Stimulated activated CD8-positive, alpha-beta memory T cell treated with anti-CD3 and anti-CD28 coated beads, Interleukin-2, amount 100 ng/mL, for 1 hour (primary cell): ENCODE measurements at places on chromosomes 4 and X.
A peak's percentile ranks its signal among the peaks of the same experiment; 100 is the strongest.

GRCh38 chr4:52628543-52628942 lies 30.6 kb downstream of the USP46 start:
- no peak for DNase-seq

DNA sequence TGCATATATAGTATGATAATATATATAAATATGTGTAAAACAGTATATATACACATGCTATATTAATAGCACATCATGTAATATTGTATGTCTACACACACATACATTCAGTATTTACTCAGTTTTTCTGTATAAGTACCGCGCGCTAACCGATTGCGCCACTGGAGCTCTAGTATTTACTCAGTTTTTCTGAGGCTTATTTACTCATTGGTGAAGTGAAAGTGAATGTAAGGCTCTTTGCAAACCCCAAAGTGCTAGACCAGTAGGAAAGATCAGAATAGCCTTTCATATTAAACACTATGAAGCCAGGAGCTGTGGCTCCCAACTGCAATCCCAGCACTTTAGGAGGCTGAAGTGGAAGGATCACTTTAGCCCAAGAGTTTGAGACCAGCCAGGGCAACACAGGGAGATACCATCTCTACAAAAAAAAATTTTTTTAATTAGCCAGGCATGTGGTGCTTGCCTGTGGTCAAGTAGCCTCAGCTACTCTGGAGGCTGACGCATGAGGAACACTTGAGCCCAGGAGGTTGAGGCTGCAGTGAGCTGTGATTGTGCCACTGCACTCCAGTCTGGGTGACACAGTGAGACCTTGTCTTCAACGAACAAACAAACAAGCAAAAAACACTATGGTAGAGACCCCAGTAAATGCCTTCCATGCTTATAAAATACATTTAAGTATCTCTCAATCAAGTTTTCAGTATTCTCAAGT lies 125.8 kb downstream of the KIT start:
- no peak for DNase-seq

DNA sequence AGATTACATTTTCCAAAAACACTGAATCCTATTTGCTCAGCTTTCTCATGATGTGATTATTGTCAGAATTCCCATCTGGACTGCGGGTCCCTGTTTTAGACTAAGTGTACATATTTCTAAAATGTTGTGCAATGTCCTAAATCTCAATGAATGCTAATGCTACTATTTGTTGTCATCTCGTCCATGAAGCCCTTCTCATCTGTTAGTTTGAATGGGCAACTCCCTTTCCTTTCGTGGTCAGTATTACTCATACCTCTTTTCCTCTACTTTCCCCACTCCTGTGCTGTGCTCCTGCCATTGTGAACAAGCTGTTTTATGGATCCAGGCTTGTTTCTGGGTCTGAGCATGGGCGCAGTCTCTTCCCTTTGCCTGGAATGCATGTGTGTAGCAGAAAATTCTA lies 91.0 kb downstream of the MID1 start:
- no peak for DNase-seq

GRCh38 chr4:183876268-183876934 lies 28.7 kb upstream of the STOX2 start:
- no peak for DNase-seq

DNA sequence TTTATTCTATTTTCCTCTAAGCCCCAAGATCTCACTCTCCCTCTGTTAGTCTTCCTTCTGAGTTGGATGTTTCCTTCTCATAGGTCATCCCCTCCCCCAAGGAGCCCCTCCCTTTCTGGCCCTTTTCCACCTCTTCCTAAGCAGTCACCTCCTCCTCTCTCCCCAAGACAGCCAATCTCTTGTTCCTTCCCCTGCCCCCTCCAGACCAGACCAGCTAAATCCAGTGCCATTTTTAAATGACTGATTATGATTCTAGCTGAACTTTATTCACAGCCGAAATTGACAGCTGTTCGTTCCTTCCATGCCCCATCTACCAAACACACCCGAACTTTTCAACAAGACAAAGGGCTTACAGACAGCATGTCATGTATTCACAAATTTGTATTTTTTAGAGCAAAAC lies 1.9 kb downstream of the SPIN2A start:
- no peak for DNase-seq

GRCh38 chrX:34656842-34657725 lies at the start of gene TMEM47:
Gene TMEM47 (minus strand): TSS chrX:34657285. CDS start chrX:34657029, 256 bp downstream.
- no peak for DNase-seq

- DNase-seq = no peak
Measured at GRCh38 chr4:27429364-27429871, 568.8 kb downstream of the STIM2 start.

- DNase-seq = no peak
Measured at GRCh38 chr4:181890031-181890430, 353.2 kb upstream of the TENM3 start.

DNA sequence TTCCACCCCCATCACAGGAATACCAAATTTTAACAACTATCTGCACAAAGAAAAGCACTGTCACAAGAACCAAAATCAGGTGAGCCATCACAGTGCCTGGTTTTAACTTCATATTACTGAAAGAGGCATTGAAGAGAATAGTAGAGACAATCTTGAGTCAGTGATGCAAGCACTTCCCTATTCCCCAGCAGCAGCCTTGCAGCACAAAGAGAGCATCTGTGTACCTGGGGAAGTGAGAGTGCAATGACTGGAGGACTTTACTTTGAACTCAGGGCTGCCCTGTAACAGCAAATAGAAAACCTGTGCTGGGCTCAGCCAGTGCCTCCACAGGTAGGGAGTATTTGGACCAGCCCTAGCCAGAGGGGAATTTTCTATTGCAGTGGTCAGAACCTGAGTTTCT lies 361.8 kb downstream of the TEX13C start:
- no peak for DNase-seq

DNA sequence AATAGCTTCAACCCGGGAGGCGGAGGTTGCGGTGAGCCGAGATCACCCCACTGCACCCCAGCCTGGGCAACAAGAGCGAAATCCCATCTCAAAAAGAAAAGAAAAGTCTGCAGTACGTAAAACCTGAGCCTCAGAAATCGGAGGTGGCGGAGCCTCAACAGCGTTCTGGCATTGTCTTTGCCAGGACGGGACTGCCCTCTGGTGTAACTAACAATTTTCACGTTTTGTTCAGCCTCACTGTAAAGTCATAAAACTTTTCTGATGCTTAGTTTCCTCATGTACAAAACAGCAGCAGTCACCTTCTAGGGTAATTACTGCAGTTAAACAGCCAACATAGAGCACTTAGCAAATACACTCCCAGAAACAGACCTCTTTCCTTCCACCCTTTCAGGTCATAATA lies 121.7 kb downstream of the RBM47 start:
- no peak for DNase-seq

DNA sequence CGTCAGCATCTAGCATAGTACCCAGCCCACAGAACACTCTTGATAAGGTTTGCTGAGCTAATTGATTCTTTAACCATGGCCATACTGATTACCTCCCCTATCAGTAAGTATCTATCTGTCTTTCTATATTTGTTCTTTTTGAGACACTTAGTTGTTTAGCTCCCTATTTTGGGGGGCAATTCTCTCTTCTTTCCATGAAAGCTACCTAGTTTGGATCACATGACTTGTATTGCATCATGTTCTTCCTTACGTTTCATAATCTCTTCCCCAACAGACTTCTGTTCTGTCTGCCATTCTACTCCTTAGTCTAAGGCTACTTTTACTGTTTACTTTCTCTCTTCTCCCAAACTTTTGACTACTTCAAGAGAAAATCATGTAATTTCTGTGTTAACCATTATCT lies 39.0 kb downstream of the TBC1D19 start:
- DNase-seq = no peak

- DNase-seq = no peak
Measured at GRCh38 chr4:19314116-19314515, 937.6 kb upstream of the SLIT2 start.

- DNase-seq = no peak
Measured at GRCh38 chr4:47071901-47072341, 40.6 kb downstream of the GABRB1 start.

DNA sequence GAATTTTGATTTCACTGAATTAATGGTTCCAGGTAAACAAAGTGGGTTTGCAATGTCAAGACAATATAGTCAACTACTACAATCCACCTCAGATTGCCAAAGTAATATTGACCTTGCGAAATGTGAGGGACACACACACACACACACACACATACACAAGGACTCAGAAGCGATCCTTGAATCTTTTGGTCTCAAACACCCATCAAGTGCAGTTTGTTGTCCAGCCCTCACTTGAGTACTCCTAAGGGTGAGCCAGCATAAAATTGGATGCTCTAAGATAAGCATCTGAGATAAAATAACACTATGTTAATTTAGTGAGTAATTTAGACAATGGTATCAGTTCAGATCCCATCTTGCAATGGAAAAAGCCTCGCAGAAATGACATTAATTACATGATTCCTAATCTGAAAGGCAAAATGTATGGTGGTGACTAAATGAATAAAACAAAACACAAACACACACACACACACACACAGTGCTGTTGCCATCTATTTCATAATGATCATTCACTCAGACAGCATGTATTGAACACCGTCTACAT lies 102.5 kb downstream of the RASL11B start:
- no peak for DNase-seq

- DNase-seq = no peak
Measured at GRCh38 chr4:165398570-165398969, 19.8 kb downstream of the CPE start.

- no peak for DNase-seq
Measured at GRCh38 chr4:155234206-155234605, 25.8 kb downstream of the NPY2R start.

- no peak for DNase-seq
Measured at GRCh38 chr4:126097155-126097799, 782.5 kb downstream of the FAT4 start.

- DNase-seq = no peak
Measured at GRCh38 chr4:10534820-10535219, 77.6 kb upstream of the ZNF518B start.

DNA sequence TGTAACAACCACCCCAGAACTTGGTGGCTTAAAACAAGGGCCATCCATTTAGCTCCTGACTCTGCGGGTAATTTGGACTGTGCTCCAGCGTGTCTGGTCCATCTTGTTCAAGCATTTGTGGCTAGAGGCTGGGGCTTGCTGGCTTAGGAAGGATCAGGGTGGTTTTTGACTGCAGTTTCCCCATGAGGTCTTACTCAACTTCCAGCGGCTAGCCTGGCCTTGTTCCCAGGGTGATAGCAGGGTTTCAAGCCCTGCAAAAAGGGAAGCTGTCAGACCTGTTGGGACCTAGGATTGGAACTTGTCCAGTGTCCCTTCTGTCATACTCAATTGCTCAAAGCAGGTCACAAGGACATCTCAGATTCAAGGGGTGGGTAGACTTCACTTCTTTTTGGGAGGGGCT lies 205.9 kb downstream of the STIM2 start:
- DNase-seq = no peak

DNA sequence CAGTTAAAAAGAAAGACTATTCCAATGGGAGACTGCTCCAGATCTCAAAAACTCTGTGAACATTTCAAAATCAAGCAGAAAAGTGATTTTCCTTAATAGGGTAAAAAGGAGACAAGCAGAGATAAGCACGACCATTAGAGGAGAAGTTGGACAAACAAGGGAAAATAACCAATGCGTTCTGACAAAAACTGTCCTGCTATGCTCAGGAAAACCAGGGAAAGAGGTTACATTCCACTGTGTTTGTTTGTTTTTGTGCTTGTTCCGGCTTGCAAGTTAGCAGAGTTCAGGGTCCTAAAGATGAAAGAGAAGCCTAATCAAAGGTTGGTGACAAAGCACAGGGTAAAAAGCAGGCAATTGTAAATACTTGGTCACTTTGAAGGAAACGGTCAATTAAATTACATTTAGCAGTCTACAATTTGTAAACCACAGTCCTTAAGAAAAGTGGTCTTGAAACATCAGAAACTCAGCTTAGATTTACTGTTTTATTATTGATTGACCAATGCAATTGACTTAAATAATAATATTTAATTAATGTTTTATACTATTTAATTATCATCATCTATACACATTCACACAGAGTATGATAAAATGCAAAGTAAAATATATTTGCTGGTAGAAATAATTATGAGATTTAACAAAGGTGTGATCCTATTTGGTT lies 186.2 kb upstream of the CPXCR1 start:
- no peak for DNase-seq

DNA sequence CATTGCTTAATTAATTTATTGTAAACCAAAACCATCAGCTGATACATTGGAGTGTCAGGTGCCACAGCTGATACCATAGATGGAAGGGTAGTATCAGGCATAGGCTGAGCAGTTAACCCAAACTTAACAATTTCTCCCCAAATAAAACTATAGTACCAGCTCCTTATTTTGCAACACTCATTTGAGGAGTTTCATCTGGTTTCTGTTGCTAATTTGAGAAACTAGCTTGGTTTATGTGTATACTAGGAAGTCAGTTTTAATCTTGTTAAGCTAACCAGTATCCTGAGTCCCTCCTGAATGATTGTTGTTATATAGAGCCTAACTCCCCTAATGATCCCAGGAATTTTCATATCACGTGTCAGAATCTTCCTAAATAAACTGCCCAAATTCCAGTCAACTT lies 12.7 kb downstream of the DCAF16 start:
- no peak for DNase-seq

GRCh38 chr4:143391895-143392294 lies 55.2 kb downstream of the GAB1 start:
- DNase-seq = no peak

DNA sequence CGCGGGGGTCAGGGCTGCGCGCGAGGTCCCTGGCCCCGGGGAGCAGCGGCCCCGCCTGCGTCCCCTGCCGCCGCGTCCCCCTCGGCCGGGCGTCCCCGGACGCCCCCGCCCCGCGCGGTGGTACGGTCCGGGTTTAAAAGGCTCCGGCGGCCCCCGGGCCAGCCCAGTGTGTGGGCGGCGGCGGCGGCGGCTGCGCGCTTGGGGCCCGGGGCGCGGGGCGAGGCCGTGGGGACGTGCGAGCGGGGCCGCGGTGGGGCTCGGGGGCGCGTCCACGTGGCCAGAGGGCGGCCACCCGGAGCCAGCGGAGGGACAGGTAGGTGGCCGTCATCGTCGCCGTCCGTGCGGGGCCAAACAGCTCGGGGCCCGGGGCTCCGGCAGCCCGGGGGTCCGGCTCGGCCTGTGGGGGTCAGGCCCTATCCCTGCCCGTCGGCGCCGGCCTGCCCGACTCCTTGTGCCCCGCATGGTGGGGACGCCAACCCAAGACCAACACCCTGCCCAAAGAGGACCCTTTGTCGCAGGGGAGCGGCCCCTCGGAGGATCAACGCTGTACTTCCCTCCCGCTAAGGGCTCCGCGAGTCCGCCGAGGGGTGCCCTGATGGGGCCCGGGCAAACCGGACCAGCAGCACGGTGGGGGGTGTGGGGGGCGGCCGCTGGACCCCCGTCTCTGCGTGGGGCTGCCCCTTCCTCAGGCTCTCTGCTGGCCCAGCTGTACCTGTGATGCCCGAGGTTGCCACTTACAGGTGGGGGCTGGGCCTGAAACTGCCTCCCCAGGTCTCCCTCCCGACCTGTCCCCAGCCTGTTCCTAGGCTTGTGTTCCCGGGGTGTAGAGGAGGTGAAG lies at the start of gene PLXNA3:
Gene PLXNA3, plus strand, starts transcription at position 166 of the 838 bp plus-strand sequence. CDS start 1,903 bp downstream, outside the sequence.
- peak; percentile 40 for DNase-seq

DNA sequence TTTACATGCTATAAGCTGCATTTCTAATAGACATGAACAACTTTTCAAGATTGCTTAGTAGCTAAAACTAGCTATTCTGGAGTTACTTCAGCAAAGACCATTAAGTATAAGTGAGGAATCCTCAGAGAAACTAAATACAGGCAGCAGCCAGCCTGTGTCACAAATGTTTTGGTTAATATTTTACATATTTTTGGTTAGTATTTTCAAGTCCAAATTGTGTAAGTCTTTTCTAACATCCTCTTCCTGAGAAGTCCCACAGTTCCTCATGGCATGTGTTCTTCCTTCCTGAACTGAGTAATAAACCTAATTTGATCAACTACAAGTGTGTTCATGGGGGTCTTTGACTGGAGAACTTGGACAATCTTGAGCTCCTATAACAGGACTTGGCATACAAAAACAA lies 42.4 kb upstream of the MCF2 start:
- no peak for DNase-seq
